Right atrium auricular region (tissue), 2 donors: ENCODE measurements at places on chromosomes 2 and 18. TPM values are rescaled to one million over a fixed set of nuclear protein-coding genes. Genes with fewer than 3 reads are reported as not detected.

GRCh38 chr2:23566241-23567142, 181.5 kb downstream of the KLHL29 start:
- no peak overlapping the region for H3K4me3 ChIP-seq
- peak overlapping the region; percentile 53 for H3K27ac ChIP-seq
- no peaks in the 10 kb centered on the region for H3K36me3 ChIP-seq
- no peak for DNase-seq

- H3K4me1 ChIP-seq = no peaks in the 10 kb centered on the region
- no peaks in the 10 kb centered on the region for H3K27me3 ChIP-seq
- no peaks in the 10 kb centered on the region for H3K36me3 ChIP-seq
- H3K27ac ChIP-seq = no peak overlapping the region
- DNase-seq = no peak
Measured at GRCh38 chr2:105753380-105753779, 8.7 kb downstream of the NCK2 start.

- no peaks in the 10 kb centered on the region for H3K36me3 ChIP-seq
- no peak for DNase-seq
- no peak overlapping the region for H3K4me3 ChIP-seq
- H3K27ac ChIP-seq = no peak overlapping the region
Measured at GRCh38 chr2:183416753-183417152, 292.5 kb downstream of the NUP35 start.

- no peak for DNase-seq
- no peak overlapping the region for H3K4me3 ChIP-seq
- H3K27me3 ChIP-seq = no peaks in the 10 kb centered on the region
- H3K36me3 ChIP-seq = no peaks in the 10 kb centered on the region
- peaks cover 4% of the 10 kb centered on the region for H3K4me1 ChIP-seq
- H3K27ac ChIP-seq = peak overlapping the region; percentile 52
Measured at GRCh38 chr2:211900000-211900399, 638.6 kb downstream of the ERBB4 start.

CLEC4F gene
- total RNA-seq = 0.16 TPM

SYT4 gene
- total RNA-seq = 7.1 TPM

- no peaks in the 10 kb centered on the region for H3K36me3 ChIP-seq
- H3K27me3 ChIP-seq = no peaks in the 10 kb centered on the region
- H3K27ac ChIP-seq = no peak overlapping the region
- no peak for DNase-seq
- H3K4me1 ChIP-seq = no peaks in the 10 kb centered on the region
- H3K4me3 ChIP-seq = no peak overlapping the region
Measured at GRCh38 chr2:40606862-40607261, 155.0 kb upstream of the SLC8A1 start.
